GM12878 (cell line): ENCODE measurements at places on chromosomes 3 and 15. TPM values are rescaled to one million over a fixed set of nuclear protein-coding genes. Genes with fewer than 3 reads are reported as not detected.

Gene HTR3E
- not detected in 2 replicates for total RNA-seq

Gene PLOD2
- total RNA-seq: 0.21 and 0.56 TPM in 2 replicates

Gene SENP5
- 22.5 and 24.8 TPM in 2 replicates for total RNA-seq

Gene CTXN2
- not detected in 2 replicates for total RNA-seq

Gene GOLGA8T
- total RNA-seq: not detected in 2 replicates

Gene SLC26A6
- 18.8 and 24.9 TPM in 2 replicates for total RNA-seq

Gene CAMP
- 7.5 and 7.8 TPM in 2 replicates for total RNA-seq

Gene LIPH
- 8.8 and 9.1 TPM in 2 replicates for total RNA-seq

Gene DUOXA2
- not detected in 2 replicates for total RNA-seq

Gene PLD1
- 7.5 and 7.8 TPM in 2 replicates for total RNA-seq

Gene OGG1
- total RNA-seq: 24.3 TPM in 2 replicates

Gene MUSTN1
- 0.51 and 1.2 TPM in 2 replicates for total RNA-seq

Gene MYO1E
- 256 and 266 TPM in 2 replicates for total RNA-seq

Gene TUSC7
- not detected in 2 replicates for total RNA-seq

Gene LYZL4
- not detected in 2 replicates for total RNA-seq

Gene P3H2
- total RNA-seq: 68.3 and 69.4 TPM in 2 replicates

Gene GATA2
- 0.13 and 0.56 TPM in 2 replicates for total RNA-seq

Gene CHRNA3
- not detected in 2 replicates for total RNA-seq

Gene ALDH1L1
- 0.46 and 1.0 TPM in 2 replicates for total RNA-seq

Gene EPHB1
- total RNA-seq: 1.8 and 2.2 TPM in 2 replicates

Gene ITIH1
- 0.16 and 0.33 TPM in 2 replicates for total RNA-seq

Gene BNC1
- total RNA-seq: not detected in 2 replicates

Gene VIPR1
- total RNA-seq: 0.18 and 0.29 TPM in 2 replicates

Gene MESP1
- 0.27 and 1.1 TPM in 2 replicates for total RNA-seq

Gene IMPG2
- 0.11 and 0.13 TPM in 2 replicates for total RNA-seq

Gene TMEM266
- total RNA-seq: 0.44 and 0.66 TPM in 2 replicates

Gene CLEC3B
- total RNA-seq: 0.23 TPM in 1 of 2 replicates, not detected in the other

Gene RASL12
- total RNA-seq: 0.10 TPM in 1 of 2 replicates, not detected in the other

Gene GATM
- total RNA-seq: 37.1 and 42.5 TPM in 2 replicates

Gene BMF
- total RNA-seq: 34.9 and 35.7 TPM in 2 replicates

Gene LRRC58
- 17.9 and 19.7 TPM in 2 replicates for total RNA-seq

Gene PLAAT1
- not detected in 2 replicates for total RNA-seq

Gene B3GALNT1
- not detected in 2 replicates for total RNA-seq

Gene ANKRD34C
- total RNA-seq: not detected in 2 replicates

Gene IGSF11
- not detected in 2 replicates for total RNA-seq

Gene CALML4
- 4.0 and 4.8 TPM in 2 replicates for total RNA-seq

Gene NR2E3
- total RNA-seq: not detected in 2 replicates
